ENCODE measurements at places on chromosomes 11 and 22.

GRCh38 chr11:70072861-70073755 lies 5.0 kb upstream of the ANO1 start:
- DNase-seq = peak; percentile 17

- peak; percentile 53 for DNase-seq
These were observed 17.8 kb upstream of the RAPSN start for GRCh38 chr11:47466701-47467250.

DNA sequence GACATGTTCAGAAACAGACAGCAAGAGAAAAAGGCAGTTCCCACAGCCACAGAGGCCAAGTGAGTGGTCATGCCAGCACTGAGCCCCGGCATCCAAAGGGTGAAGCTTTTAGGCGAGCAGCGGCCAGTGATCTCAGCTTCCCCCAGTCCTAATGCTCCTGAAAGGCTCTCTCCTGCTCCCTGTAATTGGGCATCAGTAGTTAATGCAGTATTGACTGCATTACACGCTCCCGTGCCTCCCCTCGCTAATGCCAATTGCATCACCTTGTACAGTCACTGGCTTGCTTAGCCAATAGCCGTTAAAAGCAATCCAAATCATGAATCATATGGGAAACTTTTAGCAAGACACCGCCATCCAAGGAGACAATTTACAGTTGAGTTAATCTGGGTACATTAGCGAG lies 4.9 kb downstream of the LMO1 start:
- no peak for DNase-seq

- no peak for DNase-seq
These were observed 17.7 kb upstream of the FNBP4 start for GRCh38 chr11:47784785-47785381.

DNA sequence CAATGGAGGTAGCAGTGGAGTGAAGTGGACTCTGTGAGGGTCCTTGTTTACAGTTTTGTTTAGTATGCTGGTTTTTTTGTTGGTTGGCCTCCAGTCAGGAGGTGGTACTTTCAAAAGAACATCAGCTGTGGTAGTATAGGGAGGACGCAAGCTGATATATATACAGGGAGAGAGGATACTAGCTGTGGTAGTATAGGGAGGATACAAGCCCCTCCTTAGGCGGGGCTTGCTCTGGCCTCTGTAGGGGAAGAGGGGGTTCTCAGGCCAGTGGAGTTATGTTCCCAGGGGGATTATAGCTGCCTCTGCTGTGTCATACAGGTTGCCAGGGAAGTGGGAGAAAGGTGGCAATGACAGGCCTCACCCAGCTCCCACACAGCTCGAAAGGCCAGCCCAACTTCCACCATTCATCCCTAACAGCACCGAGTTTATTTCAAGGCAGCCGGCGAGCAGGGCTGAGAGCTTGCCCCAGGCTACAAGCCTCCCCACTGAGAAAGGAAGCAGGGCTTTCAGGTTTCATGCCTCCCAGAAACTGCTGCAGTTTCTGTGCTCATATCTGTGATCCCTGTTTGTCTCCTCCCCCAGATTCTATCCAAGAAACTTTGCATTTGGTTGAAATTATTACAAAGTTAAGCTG lies 10.4 kb downstream of the OR52E6 start:
- DNase-seq = no peak

GRCh38 chr11:46112961-46113607 lies 8.2 kb downstream of the PHF21A start:
- DNase-seq = peak; percentile 64

DNA sequence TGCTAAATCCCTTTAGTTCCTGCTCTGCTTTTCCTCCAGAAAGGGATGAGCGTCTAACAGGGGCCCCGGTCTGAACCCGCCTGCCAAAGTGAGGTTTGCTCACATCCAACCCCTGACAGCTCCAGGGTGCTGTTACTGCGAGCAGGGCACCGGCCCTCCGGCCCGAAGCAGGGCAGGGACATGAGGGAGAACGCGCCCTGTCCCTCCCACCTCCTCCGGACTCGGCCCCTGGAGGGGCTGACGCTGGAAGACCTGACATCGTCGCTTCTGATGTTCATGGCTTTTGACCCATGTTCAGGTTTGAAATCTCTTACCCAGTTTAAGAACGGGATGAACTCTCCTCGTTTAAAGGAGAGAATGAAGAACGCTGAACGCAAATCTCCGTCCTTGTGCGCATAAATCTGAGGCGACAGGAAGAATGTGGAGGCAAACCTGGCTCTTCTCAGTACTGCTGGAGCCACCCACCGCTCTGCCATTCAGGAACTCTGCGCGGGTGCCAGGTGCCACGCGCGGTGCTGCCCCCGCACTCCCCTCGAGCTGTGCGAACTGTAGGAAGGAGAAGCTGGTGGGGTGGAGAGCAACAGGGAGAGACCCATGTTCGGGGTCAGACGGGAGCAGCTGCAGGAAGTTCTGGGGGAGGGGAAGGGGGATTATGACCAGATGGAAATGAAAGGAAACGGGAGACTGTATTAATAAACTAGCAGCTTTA lies 826 bp upstream of the EEF1G start:
- peak; percentile 53 for DNase-seq
